ENCODE measurements at places on chromosomes 6 and 20.

GRCh38 chr20:2816030-2816582, at the start of gene TMEM239:
TSS of gene TMEM239 (plus strand) at chr20:2816364. CDS start at chr20:2816555, 191 bp downstream.
- no peak for DNase-seq

GRCh38 chr6:147203311-147204059, 732 bp upstream of the STXBP5 start:
- DNase-seq: peak; percentile 69

DNA sequence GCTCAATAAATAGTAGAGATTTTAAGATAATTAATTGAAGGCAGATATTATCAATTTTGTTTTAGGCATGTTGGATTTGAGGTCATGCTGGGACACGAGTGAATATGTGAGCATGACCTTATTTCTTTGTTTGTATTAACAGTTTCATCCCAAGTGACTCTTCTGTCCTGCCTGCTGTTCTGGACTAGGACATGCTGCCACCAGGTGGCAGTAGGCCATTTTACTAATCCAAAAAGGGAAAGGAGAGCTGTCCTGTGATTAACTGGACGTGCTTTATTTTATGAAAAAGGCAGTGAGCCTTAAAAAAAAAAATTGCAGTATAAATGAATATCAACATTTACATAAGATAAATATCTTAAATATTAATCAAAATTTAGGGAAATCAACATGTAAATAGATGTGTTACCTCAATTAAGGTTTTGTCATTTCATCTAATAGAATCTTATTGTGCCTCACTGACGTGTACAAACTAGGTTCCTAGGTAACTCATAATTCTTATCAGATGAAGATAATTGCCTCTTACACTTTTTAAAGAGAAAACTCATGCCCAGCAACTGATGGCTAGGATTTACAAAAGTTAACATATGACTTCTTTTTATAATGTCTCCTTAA, 49.8 kb downstream of the FRK start:
- DNase-seq: peak; percentile 33

DNA sequence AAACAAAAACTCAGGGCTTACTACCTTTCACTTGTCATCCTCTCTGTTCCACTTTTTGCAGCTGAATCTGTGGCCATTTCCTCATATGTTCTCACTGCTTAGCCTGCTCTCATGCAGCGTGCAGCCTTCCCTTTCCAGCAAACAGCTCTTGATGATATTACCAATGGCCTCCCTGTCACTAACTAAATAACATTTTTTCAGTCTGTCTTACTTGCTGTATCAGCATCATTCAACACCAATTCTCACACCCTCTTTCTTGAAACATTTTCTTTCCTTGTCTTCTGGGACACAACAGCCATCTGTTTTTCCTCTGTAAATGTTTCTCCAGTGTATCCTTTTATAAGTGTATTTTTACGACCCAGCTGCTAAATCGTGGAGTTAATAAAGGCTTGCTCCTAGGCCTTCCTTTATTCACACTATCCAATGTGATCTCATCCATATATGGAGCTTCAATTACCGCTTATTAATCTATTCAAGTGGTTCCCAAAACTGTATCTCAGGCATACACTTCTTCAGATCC, 523.6 kb upstream of the RNF217 start:
- DNase-seq: no peak

GRCh38 chr6:139452148-139452876, 77.9 kb upstream of the CITED2 start:
- DNase-seq: peak; percentile 35

DNA sequence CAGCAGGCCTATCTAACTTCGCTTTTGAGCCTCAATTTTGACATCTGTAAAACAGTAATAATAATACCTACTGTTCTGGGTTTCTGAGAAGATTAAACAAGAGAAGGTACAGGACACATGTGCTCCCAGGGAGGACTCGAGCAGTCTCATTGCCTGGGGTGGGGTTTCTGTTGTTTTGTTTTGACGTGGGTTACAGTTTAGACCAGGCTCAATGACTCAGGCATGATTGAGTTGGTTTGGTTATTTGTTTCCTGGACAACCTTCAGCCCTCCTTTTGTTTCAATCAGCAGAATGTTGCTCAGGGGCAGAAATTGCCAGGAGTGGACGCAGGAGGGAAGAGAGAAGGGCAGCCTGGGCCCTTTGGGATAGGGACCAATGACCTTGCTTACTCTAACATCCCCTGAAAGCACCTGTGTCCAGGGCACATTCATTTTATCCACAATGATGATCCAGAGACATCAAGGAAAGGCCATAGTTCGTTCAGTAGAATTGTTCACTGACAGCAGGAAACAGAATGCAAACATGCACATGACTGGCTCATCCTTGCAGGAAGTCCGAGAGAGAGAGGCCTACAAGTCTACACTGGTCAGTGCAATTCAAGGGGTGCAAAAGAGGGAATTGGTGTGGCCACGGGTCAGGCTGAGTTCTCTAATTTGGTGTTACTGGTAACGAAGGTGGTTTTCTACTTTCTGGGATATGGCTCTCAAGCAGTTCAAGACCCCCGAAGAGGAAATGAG, 74.5 kb upstream of the MRPS10 start:
- DNase-seq: no peak

GRCh38 chr20:48791014-48791413, 36.8 kb downstream of the PREX1 start:
- DNase-seq: no peak

DNA sequence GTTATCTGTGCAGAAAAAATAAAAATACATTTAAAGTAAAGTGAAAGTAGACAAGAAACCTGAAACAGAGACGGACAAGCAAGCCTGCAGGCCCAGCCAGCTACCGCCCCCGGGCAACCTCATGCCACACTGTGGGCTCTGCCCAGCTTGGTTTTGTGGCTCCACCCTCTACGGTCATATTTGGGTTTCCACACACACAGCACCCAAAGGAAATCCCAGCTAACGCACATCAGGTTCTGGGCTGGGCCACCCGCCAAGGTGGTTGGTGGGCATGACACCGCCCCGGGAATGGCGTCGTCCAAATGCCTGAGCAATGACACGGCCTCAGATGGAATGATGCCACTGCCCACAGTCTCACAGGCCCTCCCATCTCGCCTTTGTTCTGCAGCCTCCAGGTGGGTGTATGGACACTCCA, 22.9 kb downstream of the FAM110A start:
- DNase-seq: no peak

DNA sequence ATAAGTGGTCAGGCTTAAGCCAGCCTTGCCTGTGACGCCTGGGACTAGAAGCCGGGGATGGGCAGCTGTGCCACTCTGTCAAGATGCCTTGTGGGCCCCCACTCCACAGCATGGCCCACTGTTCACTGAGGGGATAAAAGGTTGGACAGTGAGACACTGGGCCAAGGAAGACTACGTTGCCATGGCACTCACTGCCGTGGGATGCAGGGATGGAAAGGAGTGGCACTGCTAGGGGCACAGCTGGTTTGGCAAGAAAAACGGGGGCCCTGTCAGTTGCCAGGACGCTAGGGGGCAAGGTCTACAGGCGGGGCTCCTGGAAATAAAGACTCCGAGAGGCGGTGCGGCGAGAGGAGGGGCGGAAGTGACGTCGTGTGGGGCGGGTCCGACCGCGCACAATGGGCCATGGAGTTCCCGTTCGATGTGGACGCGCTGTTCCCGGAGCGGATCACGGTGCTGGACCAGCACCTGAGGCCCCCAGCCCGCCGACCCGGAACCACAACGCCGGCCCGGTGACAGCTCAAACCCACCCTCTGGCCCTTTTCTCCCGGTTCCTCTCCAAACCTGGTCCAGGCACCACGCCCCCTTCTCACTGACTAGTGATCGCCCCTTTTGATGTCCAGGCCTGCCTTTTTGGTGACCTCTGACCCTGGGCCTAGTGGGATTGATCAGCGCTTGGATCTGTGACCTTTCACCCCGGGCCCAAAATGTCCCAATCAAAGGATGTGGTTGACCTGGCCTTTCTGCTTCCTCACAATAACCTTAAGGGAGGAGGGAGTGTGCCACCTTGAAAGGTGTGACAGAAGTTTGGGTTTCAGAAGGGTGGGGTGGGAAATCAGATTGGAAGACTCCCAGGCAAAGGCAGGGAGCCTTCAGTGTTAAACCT, at the start of gene ATAT1:
TSS of gene ATAT1 (plus strand) at position 391 of the 883 bp plus-strand sequence.
- peak; percentile 81 for DNase-seq

GRCh38 chr6:43338243-43338642, 29.6 kb upstream of the CRIP3 start:
- DNase-seq: no peak

DNA sequence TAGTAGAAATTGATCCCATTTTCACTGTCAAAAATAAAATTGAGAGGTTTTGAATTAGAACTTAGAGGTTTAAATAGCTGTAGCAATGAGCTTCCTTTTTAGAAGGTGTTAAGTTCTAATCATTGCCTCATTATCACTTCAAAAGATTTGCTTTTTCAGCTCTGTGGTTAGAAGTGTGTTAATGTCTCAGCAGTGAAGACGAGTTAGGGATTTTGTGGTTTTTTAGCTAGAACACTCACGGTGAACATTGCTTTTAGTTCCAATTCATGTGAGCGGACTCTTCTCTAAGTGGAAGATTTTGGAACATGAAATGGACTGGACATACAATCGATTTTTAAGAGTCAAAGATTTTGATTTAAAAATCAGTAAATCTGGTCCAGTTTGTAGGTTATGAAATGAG, 12.7 kb upstream of the IFNGR1 start:
- DNase-seq: no peak

DNA sequence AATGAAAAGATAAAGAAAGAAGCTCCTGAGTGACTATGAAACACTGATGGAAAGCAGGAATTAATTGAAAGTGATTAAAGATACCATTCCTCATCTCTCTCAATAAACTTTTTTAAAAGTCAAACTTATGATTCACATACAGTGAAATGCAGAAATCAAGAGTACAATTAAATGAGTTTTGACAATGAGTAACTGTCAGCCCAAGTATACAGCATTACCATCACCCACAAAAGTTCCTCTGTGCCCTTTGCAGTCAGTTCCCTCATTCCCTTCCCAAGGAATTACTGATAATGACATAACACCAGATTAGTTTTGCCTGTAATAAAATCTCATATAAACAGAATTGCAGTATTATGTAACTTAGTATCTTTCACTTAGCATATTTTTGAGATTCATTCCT, 44.5 kb downstream of the ATG5 start:
- no peak for DNase-seq

GRCh38 chr6:4853782-4854511, 77.7 kb downstream of the CDYL start:
- no peak for DNase-seq

DNA sequence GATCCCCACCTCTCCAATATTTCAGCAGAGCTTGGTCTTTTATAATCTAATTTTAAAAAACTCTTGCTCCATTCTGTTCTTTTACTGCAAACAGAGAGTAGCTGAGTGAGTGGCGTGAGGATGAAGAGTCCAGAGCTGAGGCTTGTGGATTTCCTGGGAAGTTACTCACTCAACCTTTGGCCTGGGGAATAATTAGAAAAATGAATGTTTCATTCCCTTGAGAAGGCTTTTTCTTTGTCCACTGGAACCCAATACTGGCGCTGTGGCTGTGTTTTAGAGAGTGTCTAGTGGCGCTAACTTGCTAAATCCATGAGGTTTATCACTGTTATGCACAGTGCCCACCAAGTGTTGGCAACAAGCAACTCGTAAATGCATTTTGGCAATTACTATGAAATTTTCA, 251.5 kb downstream of the HIVEP2 start:
- no peak for DNase-seq

- DNase-seq: no peak
Observed at GRCh38 chr6:128446497-128446896, 73.9 kb downstream of the PTPRK start.

- no peak for DNase-seq
Observed at GRCh38 chr20:18324596-18325089, 36.3 kb downstream of the ZNF133 start.

DNA sequence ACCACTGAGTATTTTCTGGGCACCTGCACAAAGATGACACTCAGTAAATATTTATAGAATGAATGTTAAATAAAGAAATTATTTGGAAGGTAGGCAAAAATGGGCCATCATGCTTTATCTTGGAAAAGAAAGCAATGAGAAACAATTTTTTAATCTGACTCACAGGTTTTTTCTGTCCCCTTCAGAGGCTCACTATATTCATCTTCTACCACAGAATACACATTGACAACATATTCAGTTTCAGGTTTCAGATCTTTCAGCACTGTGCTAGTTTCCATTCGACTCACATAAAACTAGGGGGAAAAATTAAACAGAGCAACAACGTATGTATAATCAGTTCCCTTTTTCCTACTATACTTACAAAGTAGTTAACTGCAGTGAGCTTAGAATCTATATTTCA, 58.3 kb downstream of the COL12A1 start:
- no peak for DNase-seq

DNA sequence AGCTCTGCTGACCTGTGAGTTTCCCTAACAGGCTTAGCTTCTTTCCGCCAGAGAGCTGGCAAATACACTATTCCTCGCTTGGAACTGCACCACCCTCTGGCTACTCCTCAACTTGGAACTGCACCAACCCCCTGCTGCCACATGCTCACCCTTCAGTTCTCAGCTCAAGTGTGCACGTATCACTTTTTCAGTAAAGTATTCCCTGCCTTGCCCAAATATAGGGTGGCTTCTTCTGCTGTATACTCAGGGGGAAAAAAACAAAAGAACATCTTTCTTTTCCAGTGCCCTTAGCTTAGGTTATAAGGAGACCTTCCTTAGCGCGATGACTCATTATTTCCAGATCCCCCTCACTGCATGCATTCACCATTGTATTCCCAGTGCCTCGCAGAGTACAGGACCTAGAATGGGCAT, 21.2 kb downstream of the GNAS-AS1 start:
- no peak for DNase-seq

DNA sequence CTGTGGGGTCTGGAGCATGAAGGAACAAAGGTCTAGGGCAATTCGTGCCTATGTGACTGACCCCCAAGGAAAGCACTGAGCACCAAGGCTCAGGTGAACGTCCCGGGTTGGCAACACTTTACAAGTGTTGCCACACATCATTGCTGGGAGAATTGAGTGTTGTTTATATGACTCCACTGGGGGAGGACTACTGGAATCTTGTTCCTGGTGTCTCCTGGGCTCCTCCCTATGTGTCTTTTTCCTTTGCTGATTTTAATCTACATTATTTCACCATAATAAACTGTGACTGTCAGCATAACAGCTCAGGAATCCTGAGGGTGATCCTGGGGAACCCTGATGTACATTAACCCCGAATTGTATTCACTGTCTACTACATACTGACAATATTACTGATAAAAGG, 207.7 kb upstream of the BMP2 start:
- DNase-seq: no peak

GRCh38 chr6:137282254-137282653, 63.1 kb upstream of the IFNGR1 start:
- no peak for DNase-seq

- no peak for DNase-seq
Observed at GRCh38 chr6:30747300-30747687, 2.9 kb upstream of the IER3 start.
